Mucosa of gallbladder (tissue), 1 donor: ENCODE measurements at places on chromosomes 7 and 10. TPM values are rescaled to one million over a fixed set of nuclear protein-coding genes. Genes with fewer than 3 reads are reported as not detected.
A peak's percentile ranks its signal among the peaks of the same experiment; 100 is the strongest.

DNA sequence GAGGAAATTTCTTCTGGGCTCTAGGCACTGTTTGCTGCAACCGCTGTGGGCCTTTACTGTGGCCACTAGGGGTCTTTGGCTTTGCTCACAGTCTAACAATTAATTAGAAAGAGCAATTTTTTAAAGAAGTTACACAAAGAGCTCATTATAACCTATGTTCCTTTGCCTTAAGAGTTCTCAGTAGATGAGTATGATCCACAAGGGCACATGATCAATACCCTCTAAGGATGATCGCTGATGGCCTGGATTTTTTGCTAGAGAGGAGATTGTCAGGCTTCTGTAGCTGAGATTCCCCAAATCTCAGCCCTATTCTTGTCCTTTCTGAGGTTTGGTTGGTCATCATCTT, 80.8 kb upstream of the RHOBTB1 start:
- no peak for DNase-seq

- DNase-seq = no peak
These were observed 46.1 kb downstream of the EPHB4 start for GRCh38 chr7:100781255-100781654.

Gene SPRN
- not detected for total RNA-seq

Gene NME8
- 0.89 TPM for total RNA-seq

- no peak for DNase-seq
These were observed 32.8 kb upstream of the ANTXRL start for GRCh38 chr10:46254007-46254383.

Gene TUBAL3
- total RNA-seq = 0.49 TPM

DNA sequence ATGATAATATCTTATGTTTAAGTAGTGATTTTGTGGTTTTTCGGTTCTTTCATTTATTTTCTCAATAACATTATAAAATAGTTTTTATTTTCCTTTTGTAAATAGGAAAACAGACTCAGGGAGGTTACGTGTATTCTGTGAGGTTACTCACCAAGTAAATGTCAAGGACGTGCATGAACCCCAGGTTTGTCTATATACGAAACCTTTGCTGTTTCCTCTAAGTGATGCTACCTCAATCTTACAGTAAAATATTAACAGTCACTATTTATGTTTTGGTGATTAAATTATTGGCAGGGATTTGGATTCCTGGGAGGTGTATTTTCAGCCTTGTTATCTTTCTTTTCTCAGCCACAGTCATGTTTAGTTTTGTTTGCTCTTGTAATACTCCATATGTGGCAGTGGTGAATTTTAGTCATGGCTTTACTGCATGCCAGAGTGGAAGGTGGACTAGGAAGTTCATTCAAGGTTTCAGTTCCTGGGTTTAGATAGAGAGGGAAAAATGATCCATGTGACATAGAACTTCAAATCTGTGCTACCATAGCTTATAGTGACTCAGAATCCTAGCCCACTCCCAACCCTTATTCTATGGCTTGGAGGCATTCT, 139.9 kb downstream of the ARL4A start:
- DNase-seq = no peak

DNA sequence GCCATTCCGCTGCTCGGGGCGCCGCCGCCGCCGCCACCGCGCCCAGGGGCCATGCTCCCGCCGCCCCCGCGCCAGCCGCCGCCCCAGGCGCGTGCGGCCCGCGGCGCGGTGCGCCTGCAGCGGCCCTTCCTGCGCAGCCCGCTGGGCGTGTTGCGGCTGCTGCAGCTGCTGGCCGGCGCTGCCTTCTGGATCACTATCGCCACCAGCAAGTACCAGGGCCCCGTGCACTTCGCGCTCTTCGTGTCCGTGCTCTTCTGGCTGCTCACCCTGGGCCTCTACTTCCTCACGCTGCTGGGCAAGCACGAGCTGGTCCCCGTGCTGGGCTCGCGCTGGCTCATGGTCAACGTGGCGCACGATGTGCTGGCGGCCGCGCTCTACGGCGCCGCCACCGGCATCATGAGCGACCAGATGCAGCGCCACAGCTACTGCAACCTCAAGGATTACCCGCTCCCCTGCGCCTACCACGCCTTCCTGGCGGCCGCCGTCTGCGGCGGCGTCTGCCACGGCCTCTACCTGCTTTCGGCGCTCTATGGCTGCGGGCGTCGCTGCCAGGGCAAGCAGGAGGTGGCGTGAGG, 383 bp downstream of the MARVELD1 start:
- peak; percentile 72 for DNase-seq

DNA sequence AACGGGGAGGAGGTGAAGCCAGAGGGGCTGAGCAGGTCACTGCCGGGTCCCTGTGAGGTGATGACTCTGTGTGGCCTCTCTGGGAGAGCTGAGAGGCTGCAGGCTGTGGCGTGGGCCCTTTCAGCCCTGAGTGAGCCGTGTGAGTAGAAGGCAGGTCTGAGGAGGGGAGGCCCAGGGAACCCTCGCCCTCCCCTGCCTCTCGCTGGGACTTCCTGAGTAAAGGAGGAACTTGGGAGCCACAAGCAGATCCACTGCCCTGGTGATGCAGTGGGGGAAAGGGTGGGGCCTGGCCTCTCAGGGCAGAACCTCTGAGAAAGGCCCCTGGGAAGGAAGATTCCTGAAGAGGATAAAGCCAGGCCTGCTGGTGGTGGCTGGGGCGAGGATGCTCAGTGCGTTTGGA, 22.8 kb downstream of the EEPD1 start:
- peak; percentile 26 for DNase-seq

Gene PIK3AP1
- total RNA-seq = 68.2 TPM

- DNase-seq = no peak
These were observed 109.9 kb downstream of the MICALL2 start for GRCh38 chr7:1349351-1349761.

GRCh38 chr10:93745408-93746065, 12.2 kb upstream of the LGI1 start:
- DNase-seq = no peak

- DNase-seq = peak; percentile 9
These were observed 176.2 kb upstream of the ZMIZ1 start for GRCh38 chr10:78892338-78893176.

- no peak for DNase-seq
These were observed 1.4 kb upstream of the CYP26A1 start for GRCh38 chr10:93072225-93072712.

DNA sequence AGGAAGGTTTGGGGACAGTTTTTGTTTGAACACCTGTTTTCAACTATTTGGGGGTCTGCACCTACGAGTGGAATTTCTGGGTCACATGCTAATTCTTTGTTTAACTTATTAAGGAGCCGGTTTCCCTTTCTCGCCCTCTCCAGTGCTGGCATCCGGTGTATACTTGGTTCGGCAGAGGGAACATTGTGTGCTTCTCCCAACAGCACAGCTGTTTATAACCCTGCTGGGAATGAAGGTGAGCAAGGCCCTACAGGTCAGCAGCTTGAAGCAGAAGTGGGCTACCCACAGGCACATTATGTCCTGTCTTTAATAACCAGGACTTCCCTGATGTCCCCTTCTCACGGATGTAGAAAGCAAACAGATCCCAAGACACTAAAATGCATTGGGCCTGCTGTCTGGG, 87.5 kb upstream of the PDCD4 start:
- DNase-seq = no peak

DNA sequence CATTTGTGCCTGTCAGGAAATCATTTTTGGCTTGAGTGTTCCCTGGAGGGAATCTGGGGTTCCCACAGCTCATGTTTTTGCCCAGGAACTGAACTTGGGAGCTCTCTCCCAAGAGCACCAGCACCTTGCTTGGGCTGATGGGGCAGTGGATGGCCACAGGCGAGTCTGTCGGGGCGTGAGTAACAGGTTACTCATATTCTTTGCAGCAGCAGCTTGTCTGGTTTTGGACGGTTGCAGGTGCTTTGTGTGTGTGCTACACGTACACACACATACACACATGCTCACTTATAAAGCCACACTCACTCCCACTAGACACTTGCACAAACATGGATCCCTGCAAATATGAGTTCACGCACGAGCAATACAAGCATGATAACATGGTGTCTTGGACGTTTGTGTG, 2.9 kb upstream of the PALD1 start:
- DNase-seq = no peak

GRCh38 chr10:123858077-123858681, 33.4 kb downstream of the CPXM2 start:
- no peak for DNase-seq
